Activated naive CD4-positive, alpha-beta T cell treated with anti-CD3 and anti-CD28 coated beads for 36 hours (primary cell): ENCODE measurements at places on chromosomes 1 and 21.

DNA sequence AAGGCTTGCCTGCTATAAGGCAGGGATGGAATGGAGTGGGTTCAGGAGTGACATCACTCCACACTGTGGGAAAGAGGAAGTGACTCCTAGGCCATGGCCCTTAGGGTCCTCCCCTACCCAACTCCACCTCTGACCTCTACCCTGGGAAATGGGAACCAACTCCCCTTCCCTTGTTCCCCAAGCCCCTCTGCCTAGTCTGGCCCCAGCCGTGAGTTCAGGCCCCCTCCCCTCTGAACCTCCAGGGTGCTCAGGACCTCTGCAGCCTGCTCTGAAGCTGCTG, 3.8 kb upstream of the GUCA2A start:
- no peaks in the 10 kb centered on the region for H3K27me3 ChIP-seq
- H3K4me3 ChIP-seq = no peak overlapping the region
- H3K36me3 ChIP-seq = no peaks in the 10 kb centered on the region
- no peaks in the 10 kb centered on the region for H3K4me1 ChIP-seq
- H3K27ac ChIP-seq = no peak overlapping the region

GRCh38 chr1:206709772-206710459, 25.2 kb downstream of the MAPKAPK2 start:
- H3K36me3 ChIP-seq = no peaks in the 10 kb centered on the region
- H3K4me1 ChIP-seq = peaks cover 82% of the 10 kb centered on the region
- DNase-seq = no peak
- no peaks in the 10 kb centered on the region for H3K27me3 ChIP-seq
- H3K4me3 ChIP-seq = no peak overlapping the region

GRCh38 chr21:42843056-42843455, 36.3 kb downstream of the WDR4 start:
- H3K4me1 ChIP-seq = no peaks in the 10 kb centered on the region
- peaks cover 33% of the 10 kb centered on the region for H3K36me3 ChIP-seq
- no peak overlapping the region for H3K27ac ChIP-seq
- H3K27me3 ChIP-seq = no peaks in the 10 kb centered on the region

DNA sequence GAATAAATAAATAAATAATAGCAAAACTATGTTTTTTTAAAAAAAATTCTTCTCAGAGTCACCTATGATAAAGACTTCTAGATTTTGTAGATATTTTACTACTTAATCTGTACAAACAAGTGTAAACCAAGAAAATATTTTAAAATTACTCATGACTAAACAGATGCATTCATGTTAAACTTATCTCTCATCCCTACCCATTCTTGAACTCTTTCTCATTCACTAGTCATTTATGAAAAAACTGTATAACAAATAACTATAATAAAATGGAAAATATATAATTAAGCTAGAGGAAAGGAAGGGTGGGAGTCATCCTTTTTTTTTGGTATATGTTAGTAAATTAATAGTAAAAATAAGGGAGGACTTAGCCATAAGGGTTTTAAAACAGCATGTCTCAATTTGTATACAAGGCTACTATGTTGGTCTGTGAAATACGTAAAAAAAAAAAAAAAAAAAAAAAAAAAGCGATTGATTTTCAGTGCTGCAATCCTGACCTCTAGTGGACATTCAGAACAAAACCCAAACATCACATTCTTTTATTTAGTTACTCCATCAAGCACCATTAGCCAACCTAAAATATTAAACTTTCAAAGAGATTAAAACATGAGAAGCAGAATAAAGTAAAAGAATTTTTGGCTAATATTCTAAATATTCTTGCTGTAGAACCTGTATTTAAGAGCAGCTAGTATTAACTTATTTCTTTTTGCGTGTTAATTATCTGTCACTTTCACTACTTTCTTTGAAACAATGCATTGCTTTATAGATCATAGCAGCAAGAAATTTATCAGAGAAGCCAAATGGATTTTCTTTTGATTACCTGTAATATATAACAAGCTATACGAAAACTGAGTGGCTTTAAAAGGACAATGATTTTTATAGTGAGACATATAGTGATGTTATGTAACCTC, 255.8 kb upstream of the CACYBP start:
- no peak for DNase-seq
- no peaks in the 10 kb centered on the region for H3K36me3 ChIP-seq
- H3K4me1 ChIP-seq = peaks cover 10% of the 10 kb centered on the region
- no peaks in the 10 kb centered on the region for H3K27me3 ChIP-seq

GRCh38 chr1:33042831-33043230, 6.1 kb upstream of the AK2 start:
- H3K4me3 ChIP-seq = no peak overlapping the region
- no peaks in the 10 kb centered on the region for H3K36me3 ChIP-seq
- DNase-seq = no peak
- no peaks in the 10 kb centered on the region for H3K4me1 ChIP-seq
- H3K27ac ChIP-seq = no peak overlapping the region
- no peaks in the 10 kb centered on the region for H3K27me3 ChIP-seq

DNA sequence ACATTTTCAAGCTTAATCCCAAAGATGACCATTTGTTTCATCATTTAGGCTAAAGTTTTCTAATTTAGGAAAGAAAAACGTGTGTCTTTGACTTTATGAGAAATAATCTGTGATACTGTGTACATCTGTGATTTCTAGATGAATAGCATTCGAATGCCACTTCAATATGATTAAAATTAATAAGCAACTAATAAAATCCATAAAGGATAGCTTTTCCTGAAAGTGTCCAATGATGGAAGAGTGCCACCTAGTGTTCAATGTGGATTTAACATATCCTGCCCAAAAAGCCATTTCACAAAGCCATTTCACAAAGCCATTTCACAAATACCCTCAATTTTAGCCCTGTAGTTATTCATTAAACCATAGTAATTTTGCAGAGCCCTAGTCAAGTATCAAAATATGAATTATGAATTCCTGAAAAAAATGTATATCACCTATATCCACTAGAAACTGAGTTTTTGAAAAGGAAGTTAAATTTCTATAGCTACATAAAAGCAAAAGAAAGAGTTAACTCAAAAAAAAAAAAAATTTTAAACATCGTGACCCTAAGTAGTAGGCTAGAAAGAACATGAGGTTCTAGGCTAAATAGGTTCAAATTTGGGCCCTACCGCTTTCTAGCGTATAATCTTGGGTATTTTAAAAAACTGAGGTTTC, 19.1 kb downstream of the NME7 start:
- DNase-seq = peak; percentile 31
- H3K27ac ChIP-seq = no peak overlapping the region
- H3K36me3 ChIP-seq = no peaks in the 10 kb centered on the region
- no peaks in the 10 kb centered on the region for H3K27me3 ChIP-seq
- no peak overlapping the region for H3K4me3 ChIP-seq
- H3K4me1 ChIP-seq = peaks cover 9% of the 10 kb centered on the region

GRCh38 chr1:195789321-195789720, 818.9 kb downstream of the KCNT2 start:
- H3K36me3 ChIP-seq = no peaks in the 10 kb centered on the region
- no peak overlapping the region for H3K4me3 ChIP-seq
- H3K4me1 ChIP-seq = no peaks in the 10 kb centered on the region

DNA sequence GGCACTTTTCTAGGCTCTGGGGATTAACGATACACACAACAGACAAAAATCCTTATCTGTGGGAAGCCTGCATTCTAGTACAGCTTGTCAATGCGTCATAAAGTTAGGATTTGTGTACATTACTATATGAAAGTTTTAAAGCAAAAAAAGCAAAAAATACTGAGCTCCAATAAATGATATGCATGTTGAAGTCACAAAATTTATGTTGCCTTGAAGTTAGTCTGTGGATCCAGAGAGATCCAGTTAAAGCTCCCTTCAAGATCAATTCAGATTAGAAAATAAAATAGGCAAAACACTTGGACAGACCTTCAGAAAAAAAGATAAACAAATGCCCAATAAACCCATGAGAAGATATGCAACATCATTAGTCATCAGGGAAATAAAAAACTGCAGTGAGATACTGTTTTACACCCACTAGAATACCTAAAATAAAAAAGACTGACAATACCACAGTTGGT, 33.1 kb upstream of the KCNQ4 start:
- no peaks in the 10 kb centered on the region for H3K27me3 ChIP-seq
- no peak overlapping the region for H3K27ac ChIP-seq
- H3K4me1 ChIP-seq = peaks cover 31% of the 10 kb centered on the region
- H3K36me3 ChIP-seq = peaks cover 45% of the 10 kb centered on the region
- DNase-seq = no peak
- H3K4me3 ChIP-seq = no peak overlapping the region

DNA sequence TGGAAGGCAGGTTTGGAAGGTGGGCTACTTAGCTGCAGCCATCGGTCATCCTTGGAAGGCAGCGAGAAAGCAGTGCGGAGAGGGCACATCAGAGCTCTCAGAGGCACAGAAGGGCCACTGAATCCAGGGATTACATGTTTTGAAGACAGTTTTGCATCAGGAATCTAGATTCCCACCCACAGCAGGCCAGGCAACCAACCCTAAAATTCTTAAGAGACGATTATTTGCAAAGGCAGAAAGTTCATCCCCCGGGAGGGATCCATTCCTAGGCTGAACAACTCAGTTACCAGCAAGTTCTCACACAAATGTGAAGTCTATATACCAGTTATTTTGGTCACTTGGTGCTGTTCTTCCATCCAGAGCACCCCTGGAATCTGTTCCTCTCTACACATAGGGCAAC, 457.3 kb upstream of the VAMP3 start:
- no peak overlapping the region for H3K27ac ChIP-seq
- H3K36me3 ChIP-seq = no peaks in the 10 kb centered on the region
- H3K4me1 ChIP-seq = no peaks in the 10 kb centered on the region
- no peak overlapping the region for H3K4me3 ChIP-seq
- DNase-seq = no peak
- peaks cover 15% of the 10 kb centered on the region for H3K27me3 ChIP-seq

GRCh38 chr21:30882866-30883597, 1.7 kb upstream of the KRTAP11-1 start:
- no peaks in the 10 kb centered on the region for H3K27me3 ChIP-seq
- no peak overlapping the region for H3K27ac ChIP-seq
- DNase-seq = no peak
- H3K4me1 ChIP-seq = no peaks in the 10 kb centered on the region

DNA sequence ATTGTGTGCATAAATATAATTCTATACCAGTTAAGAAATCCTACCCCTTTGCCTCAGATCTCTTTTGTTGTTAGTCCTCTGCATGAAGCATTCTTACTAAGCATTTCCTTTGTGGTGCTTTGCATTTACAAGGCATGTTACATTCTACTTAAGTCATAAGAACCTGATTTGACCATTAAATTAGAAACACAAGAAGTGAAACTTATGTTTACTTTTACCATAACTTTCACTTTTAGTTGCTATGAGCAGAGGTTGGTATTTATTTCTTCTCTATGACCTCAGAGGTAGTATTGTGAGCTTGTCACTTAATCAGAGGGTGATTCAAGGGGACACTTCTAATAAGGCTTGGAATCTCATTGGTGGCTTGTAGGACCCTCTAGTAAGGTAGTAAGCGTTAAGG, 9.0 kb downstream of the FAM20B start:
- no peak for DNase-seq
- H3K27ac ChIP-seq = peak overlapping the region; percentile 77
- no peaks in the 10 kb centered on the region for H3K36me3 ChIP-seq
- no peaks in the 10 kb centered on the region for H3K27me3 ChIP-seq
- H3K4me1 ChIP-seq = peaks cover 85% of the 10 kb centered on the region

DNA sequence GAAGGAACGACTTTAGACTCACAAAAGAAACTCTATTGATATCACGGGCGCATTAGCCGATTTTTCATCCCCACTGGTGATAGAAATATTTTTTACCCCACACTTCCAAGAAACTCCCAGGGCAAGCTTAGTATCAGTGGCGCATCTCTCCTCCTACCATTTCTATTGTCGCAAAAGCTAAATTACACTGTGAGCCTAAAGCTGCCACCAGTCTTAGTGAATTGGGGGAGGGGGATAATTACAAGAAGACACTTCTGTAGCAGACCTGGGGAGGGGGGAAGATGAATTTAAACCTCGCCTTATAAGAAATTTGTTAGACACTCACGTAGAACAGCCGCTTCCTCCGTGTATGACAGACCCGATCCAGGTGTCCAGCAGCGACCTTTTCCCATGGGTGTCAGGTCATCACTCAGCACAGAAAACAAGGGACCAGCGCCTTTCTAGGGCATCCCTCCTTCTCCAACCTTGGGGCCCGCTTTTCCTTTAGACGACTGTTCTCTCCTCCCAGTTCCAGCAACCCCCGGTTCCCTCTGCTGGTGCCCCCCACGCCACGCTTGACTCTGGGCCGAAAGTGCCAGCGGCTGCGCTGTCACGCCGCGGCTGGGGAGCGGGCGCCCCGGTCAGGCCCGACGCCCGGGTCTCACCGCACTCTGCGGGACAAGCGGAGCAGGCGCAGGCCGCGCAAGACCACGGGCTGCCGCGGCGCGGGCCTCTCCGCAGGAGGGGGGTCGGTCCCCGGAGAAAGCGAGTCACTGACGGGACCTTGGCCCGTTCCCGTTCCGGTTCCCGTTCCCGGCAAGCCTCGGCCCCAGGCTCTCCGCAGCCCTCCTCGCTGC, 821 bp downstream of the PHC2 start:
- peaks cover 2% of the 10 kb centered on the region for H3K4me1 ChIP-seq
- no peak overlapping the region for H3K27ac ChIP-seq
- peak; percentile 21 for DNase-seq
- H3K27me3 ChIP-seq = peaks cover 5% of the 10 kb centered on the region
- H3K4me3 ChIP-seq = peak overlapping the region; percentile 61

DNA sequence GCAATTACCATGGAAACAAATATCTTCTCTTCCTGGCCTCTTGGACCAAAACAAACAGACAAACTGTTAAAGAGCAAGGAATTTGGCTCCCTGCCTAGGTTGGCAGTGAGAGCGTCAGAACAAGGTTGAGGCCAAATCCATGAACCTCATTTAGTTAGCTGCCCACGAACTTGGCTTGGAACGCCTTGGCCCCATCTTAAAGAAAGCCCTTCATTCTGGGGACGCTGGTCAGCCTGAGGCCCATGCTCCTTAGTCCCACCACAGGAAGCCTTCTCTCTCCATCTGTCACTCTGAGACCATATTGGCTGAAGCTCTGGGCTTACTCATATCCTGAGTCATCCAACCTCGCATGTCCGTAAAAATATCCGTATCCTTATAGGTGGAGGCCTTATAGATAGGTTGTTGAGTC, 62.4 kb upstream of the DIRAS3 start:
- no peak overlapping the region for H3K27ac ChIP-seq
- H3K27me3 ChIP-seq = peaks cover 3% of the 10 kb centered on the region
- H3K36me3 ChIP-seq = no peaks in the 10 kb centered on the region

DNA sequence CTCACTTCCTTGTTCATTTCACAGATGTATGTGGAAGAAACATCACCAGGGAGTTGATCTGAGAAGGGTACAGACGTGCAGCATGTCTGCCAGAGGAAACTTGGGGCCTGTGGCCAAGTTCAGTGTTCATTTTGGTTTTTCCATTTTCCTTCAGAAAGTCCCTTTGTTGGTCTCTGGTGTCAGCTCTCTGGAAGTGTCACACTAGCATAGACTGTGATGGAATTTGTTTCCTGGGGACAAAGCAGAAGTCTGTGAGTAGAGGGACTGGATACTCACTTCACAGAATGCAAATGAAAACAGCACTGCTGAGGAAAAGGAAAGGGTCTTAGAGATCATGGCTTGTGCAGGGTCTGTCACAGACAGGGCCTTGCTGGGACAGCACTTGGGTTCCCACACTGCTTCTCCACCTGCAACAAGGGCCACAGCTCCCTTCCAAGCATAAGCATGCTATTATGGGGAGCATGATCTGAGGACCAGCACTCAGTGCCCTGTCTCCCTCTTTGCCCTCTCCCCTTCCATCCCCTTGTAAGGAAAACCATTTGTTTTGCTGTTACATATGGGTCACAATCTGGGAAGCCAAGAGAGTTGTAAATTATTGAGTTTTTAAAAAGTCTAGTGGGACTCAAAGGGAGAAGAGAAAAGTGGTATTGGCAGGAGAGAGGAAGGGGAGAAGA, 31.4 kb upstream of the CD84 start:
- no peaks in the 10 kb centered on the region for H3K27me3 ChIP-seq
- peaks cover 50% of the 10 kb centered on the region for H3K4me1 ChIP-seq
- H3K27ac ChIP-seq = peak overlapping the region; percentile 37
- no peak overlapping the region for H3K4me3 ChIP-seq
